Transverse colon (tissue), 4 donors: ENCODE measurements at places on chromosomes 13 and 19. TPM values are rescaled to one million over a fixed set of nuclear protein-coding genes. Genes with fewer than 3 reads are reported as not detected.

SMAD9 gene
- 10.4 TPM for total RNA-seq

KLK2 gene
- 3.8 TPM for total RNA-seq

NRTN gene
- 3.8 TPM for total RNA-seq

APOC1 gene
- total RNA-seq, result 34.8 TPM

FFAR2 gene
- not detected for total RNA-seq

FLT3LG gene
- total RNA-seq, result 4.0 TPM

PRDX2 gene
- 172 TPM for total RNA-seq

RASAL3 gene
- 22.4 TPM for total RNA-seq

NAPA gene
- 138 TPM for total RNA-seq

USHBP1 gene
- 1.2 TPM for total RNA-seq

CPB2 gene
- total RNA-seq, result not detected

ZNF586 gene
- 26.5 TPM for total RNA-seq

DNA sequence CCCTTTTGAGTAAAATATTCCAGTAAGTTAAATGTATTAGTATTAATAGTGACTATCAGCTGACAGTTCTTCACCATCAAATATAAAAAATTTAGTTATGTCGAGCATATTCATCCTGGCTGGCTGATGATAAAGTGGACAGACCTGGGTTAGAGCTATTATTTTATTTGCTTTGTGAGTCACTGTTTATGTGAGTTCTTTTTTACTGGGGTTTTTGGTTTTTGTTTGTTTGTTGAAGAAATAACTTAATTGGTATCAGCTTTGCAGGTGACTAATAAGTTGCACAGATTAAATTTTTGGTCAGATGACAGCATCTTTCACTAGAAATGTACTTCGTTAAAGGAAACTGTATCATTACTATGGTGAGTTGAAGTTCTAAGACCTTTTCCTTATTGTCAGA, 224.7 kb downstream of the GGACT start:
- no peak for DNase-seq

- no peak for DNase-seq
These were observed 80.9 kb upstream of the SHISA2 start for GRCh38 chr13:26132756-26133155.

DNA sequence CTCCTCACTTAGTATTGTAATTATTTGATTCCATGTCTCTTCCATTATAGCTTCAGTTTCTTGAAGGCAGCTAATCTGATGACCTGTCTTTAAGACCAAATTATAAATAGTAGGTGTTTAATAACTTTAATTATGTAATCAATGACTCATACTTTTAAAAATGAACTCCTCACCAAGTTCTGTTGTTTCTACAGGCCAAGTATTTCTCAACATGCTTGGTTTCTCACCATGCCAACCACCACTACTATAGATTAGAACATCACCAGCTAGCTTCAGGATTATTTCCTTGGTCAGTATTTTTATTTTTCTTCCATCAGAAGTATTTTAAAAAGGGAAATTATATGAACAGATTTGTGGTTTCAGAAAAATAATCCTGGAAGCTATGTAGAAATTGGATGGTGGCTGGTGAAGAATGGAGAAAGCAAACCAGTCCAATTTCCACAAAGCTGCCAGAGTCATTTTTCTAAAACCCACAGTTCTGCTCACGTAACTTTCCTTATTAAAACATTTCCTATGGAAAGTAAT, 237.7 kb upstream of the DACH1 start:
- DNase-seq, result no peak

- DNase-seq, result no peak
These were observed 26.5 kb upstream of the CASP14 start for GRCh38 chr19:15022752-15023151.

GRCh38 chr19:47404334-47405196, 14.8 kb downstream of the MEIS3 start:
- DNase-seq, result no peak

GRCh38 chr13:64688893-64689677, 2541.1 kb downstream of the PCDH9 start:
- no peak for DNase-seq

- DNase-seq, result no peak
These were observed 114.6 kb upstream of the VSTM2B start for GRCh38 chr19:29411113-29411581.

- peak; percentile 89 for DNase-seq
These were observed at the start of gene TRAPPC5 for GRCh38 chr19:7680606-7681339. TRAPPC5 (plus strand) TSS chr19:7680833; CDS start chr19:7682254, 1,421 bp downstream.

- no peak for DNase-seq
These were observed 138.8 kb upstream of the RNF113B start for GRCh38 chr13:98315902-98316301.

DNA sequence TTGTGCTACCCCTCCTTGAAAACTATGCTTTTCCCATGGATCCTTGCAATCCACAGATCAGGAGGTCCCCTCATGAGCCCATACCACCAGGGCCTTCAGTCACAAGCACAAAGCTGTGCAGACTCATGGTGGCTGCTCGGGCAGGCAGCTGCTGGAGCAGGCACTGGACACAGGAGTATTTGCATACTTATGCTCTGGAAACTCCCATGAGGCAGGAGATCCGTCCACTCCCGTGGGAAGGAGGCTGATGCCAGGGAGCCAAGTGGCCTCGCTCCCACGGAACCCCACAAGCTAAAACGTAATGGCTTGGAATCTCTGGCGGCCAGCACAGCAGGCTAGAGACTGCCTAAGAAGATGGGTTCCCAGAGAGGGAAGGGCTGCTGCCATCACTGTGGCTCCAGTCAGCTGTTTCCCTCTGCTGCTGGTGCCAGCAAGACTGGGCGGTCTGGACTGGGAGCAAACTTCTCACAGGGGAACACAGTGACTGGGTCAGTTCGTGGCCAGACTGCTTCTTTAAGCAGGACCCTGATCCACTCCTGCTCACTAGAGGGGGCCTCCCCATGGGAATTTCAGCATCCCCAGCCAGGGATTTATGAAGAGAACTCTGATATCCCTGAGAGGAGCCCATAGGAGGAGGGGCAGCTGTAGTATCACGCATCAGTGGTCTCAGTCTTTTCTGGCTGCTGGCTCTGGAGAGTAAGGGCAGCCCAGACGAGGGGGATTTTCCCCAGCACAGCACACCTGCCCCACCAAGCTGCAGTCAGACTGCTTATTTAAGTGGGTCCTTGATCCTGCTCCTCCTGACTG, 370.3 kb upstream of the ATXN8OS start:
- DNase-seq, result no peak

- no peak for DNase-seq
These were observed 2.6 kb upstream of the BCAM start for GRCh38 chr19:44806291-44806690.

DNA sequence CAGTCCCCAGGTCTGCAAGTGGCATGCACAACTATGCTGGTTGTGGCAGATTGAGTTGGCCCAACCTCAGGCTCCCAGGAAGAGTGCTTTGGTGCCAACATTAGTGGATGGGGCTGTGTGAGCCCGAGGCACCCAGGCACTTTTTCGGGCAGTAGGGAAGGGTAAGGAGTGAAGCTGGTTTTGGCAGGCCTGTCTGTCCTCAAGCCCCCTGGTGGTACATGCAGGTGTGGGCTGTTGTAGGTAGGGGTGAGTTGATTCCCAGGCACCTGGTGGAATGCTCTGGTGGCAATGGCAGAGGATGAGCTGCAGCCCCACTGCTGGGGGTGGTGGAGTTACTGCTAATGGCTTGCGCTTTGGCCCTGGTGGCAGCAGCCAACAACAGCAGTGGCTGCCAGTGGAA, 723.7 kb upstream of the SLITRK1 start:
- DNase-seq, result no peak

DNA sequence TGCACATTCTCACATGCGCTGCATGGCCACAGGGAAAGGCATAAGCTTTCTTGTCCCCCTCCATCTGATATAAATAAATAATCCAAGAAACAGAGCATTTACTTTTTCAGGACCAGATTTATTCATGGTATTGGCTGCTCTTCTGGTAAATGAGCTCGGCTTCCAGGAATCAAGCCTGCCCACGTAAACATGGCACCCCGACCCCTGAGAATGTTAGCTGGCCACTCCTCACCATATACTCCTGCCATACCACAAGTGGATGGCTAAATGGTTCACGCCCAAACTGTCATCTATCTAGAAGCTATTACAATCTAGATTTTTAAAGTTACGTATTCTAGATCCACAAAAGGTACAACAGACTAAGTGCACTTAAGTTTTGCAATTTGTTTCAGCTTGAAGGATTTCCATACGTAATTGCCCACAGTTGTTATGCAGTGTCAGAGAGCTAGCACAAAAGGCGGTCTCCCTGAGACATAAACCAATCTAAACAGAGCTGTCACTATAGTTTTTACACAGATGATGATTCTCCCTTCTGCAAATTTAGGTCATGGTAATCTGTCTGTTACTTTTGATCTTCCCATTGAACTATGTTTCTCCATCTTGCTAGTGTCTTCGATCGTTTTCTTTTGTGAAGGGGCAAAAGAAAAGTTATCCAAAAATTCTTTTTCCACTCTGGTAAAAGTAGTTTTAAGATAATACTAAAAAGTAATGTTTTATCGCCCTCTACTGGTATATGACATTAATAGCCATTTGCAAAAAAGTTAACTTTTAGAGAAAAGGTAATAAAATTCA, 16.2 kb upstream of the FOXO1 start:
- no peak for DNase-seq

DNA sequence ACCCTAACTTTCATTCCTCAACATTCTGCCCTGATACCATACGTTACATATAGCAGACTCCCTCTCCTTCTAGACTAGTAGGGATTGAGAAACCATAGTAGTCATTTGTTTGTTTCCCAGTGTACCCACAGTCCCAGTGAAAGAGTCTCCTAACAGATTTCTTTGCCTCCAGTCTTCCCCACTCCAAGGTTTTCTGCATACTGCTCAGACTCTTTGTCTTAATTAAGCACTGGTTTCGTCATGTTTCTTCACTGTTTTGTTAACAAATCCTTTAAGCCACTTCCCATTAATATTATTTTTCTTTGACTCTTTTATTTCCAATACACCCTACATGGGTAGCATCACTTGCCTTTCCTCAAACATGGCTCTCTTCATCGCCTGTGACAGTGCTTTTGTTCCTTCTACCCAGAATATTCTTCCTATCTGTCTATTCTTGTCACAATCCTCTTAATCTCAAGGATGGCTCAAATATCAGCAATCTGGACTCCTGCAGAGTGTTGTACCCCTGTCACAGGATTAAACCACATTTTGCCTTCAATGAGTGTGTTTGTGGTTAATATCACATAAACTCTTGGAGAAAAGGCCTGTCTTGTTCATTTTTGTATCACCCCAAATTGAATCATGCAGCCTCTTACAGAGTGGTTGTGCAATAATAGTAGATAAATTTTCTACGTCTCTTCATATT, 92.7 kb upstream of the KLF12 start:
- no peak for DNase-seq

DNA sequence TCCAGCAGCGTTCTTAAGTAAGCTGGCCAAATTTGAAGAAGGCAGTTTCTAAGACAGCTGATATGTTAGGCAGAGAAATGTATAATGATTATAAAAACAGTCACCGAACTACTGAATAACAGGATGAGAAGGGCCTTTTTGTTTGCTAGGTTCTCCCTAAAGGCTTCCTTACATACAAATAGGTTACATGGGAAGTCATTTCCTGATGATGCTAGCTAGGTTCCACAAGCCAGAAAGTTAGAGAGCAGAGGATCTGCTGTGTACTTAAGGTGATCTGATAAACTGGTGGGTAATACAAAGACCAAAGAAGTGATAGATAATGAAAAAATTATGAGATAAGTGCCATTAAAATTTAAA, 139.7 kb downstream of the VWA8 start:
- no peak for DNase-seq

DNA sequence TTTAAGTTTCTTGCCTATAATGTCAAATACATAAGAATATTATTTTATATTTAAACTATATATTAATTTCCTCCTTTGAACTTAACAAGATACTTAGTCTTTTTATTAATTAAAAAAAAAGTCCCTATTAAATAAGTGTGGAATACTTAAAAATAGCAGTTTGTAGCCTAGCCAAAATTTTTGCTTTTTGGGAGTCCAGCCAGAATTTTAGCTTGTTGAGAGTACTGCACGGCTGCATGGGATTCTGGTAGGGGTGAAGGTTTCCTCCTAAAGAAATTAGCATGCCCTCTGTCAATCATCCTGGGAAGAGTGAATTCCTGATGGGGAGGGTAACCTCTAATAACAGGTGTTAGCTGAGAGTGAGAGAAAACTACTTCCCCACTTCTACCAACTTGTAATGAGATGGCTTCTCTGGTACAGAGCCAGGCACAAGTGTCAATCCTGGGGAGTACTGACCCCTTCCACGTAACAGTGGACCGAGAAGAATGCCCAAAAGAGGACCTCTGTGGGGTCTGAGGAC, 195.7 kb downstream of the SPRY2 start:
- DNase-seq, result no peak

DNA sequence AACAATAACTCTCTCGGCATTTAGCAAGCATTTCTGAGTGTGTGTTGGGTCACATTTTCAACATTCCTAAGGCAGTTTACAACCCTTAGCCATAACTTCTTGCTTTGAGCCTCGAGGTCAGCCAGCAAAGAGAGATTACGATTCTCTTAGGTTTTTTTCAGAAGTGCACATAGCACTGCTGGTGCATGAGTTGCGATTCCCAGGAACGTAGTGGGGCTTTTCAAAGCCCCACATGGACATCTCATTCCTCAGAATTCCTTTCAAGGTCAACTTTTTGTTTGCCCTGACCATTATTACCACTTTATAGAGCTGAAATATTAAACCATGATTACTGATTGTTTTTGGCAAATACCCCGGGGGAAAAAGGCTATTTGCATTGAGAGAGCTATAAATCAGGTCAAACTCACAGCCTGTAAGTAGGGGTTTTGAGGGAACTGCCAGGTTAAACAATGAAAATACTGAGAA, 705.3 kb downstream of the GPC5 start:
- DNase-seq, result no peak

DNA sequence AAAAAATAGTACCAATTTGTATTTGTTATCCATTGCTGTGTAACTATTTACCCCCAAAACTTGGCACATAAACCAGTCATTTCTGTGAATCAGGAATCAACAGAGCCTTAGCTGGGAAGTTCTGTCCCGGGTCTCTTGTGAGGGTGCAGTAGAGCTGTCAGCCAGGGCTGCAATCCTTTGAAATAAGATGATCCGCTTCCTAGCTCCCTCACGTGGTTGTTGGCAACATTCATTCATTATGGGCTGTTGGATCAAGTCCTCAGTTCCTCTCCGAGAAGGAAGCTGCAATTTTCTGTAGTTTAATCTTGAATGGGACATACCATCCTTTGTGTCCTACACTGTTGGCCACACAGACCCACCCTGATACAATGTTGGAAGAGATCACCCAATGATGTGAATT, 277.2 kb downstream of the SUCLA2 start:
- no peak for DNase-seq

DNA sequence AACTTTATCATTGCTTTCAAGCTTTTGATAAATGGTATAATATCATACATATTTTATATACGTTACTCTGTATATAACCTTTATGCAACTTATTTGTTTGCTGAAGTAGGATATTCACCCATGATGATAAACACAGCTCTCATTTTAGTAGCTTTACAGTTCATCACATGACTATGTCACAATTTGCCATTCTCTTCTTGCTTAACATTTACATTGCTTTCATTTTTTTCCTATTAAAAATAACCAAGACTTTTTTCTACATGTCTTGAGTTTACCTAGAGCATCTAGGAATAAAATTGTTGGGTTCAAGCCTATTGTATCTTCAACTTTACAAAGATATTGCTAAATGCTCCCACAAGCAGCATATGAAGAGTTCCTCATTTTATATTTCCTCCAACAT, 54.0 kb downstream of the KCNRG start:
- no peak for DNase-seq

GRCh38 chr13:108283110-108283509, 13.6 kb downstream of the TNFSF13B start:
- DNase-seq, result no peak
